Midbrain (tissue), 1 donor: ENCODE measurements at places on chromosomes 1 and 21.

GRCh38 chr1:147171399-147172167, 687 bp downstream of the PRKAB2 start:
- peak; percentile 41 for DNase-seq

DNA sequence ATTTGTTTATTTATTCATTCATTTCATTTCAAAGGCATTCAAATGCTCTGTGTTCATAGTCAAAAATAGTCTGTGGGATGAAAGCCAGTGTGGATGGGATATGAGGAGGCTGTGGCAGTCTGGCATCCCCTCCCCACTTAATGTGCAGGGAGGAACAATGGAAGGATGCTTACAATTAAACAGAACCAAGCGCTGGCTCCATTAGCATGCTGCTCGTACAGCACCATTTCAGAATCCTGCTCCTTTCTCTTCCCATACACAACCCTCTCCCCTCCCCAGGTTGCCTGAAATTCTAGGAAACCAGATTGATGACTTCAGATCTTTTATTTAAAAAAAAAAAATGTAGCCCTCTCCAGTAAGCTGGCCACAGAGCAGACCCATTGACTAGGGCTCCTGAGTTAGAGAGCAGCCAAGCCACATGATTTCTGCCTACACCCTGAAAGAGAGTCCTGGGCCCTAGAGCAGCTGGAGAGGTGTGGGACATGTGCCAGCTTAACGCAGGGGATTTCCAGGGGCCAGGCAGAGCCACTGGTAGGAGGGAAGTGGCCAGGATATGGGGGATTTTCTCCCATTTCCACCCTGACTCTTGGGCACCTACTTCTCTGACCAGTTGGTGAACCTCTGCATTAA, 205.2 kb downstream of the ASTN1 start:
- DNase-seq = no peak

- no peak for DNase-seq
Measured at GRCh38 chr1:150392627-150393026, 28.7 kb downstream of the RPRD2 start.

GRCh38 chr1:241323514-241324195, 33.4 kb downstream of the RGS7 start:
- no peak for DNase-seq

GRCh38 chr1:31368611-31369107, 4.2 kb downstream of the FABP3 start:
- DNase-seq = no peak

DNA sequence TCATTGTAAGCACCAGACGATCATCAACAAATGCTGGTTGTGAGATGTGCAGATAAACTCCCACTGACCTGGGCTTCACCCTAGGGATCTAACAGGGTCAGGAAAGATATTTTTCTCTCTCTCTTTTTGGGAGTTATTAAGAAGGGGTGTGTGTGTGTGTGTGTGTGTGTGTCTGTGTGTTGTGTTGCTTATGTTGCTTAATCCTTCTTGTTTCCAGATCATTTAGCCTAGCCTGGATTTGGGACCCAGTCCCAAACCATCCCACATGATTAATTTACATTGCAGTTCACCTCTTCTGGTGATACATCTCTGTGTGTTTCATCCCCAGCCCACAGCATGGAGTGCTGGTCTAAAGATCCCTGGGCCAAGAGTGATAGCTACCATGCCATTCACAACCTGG, 122.8 kb upstream of the IPO9 start:
- no peak for DNase-seq

- DNase-seq = no peak
Measured at GRCh38 chr1:8667869-8668594, 149.4 kb downstream of the RERE start.

DNA sequence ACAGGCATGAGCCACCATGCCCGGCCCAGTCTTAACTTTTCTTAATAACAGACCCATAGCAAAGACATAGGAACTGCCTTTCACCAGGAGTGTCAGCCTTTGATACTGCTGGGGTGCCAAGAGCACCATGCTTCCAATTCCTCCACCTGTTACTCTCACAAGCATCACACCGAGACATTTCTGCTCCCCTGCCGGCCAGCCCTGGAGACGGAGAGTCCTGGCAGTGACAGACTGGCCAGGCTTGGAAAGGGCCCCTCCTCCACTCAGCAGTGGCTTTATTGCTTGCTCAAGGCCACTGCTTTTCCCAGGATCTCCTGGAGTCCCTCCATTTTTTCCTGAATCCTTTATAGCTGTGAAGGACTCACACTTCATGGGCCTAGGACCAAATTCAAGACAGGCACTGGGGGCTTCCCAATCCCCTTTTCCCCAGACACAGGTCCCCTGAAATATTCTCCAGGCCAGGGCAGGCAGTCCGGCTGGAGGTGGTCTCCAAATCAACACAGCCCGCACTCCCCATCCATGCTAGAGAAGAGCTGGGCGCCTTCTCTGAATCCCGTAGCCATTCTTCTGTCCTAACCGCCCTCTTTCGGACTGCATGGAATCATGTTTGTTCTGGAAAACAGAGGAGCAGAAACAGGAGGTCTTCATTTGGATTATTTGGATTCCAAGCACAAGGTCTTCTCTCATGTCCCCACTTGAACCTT, 25.5 kb upstream of the PTPRF start:
- DNase-seq = no peak

DNA sequence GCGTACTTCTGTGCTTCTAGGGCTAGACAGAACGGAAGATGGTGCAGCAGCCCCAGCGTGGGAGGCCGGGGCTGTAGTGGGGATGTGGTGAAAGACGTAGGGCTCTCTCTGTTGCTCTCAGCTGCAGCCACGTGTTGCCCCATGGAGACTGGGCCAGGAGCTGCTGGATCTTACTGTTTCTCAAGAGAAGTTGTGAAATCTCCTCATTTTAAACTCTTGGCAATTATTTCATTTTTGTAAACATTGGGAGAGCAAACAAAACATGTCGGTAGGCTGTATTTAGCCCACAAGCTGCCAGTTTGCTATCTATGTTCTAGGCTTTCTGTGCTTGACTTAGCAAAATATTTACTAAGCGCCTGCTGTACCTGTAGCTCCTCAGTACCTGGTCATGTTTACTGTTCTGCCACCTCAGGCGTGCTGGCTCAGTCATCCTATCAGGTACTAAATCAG, 15.9 kb upstream of the ELOA start:
- peak; percentile 6 for DNase-seq

DNA sequence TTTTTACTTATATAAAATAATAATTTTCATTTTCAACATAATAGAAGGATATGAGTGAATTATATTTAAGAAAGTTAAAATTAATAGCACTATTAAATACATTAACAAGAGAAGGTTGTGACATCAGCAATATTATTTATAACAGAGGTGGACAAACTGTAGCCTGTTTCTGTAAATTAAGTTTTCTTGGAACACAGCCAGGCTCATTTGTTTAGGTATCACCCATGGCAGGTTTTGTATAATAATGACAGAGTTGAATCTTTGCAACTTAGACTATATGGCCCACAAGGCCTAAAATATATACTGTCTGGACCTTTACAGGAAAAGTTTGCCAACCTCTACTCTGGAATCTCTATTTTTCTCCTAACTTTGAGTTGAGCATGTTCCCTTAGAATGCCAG, 42.8 kb upstream of the CACYBP start:
- no peak for DNase-seq

DNA sequence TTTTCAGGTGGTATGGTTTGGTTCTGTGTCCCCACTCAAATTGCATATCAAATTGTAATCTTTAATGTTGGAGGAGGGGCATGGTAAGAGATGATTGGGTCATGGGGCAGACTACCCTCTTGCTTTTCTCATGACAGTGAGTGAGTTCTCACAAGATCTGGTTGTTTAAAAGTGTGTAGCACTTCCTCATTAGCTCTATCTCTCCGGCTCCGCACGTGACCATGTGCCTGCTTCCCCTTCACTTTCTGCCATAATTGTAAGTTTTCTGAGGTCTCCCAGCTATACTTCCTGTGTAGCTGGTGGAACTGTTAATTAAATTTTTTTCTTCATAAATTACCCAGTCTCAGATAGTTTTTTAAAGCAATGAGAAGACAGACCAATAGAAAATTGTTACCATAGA, 843.2 kb downstream of the AMY1C start:
- no peak for DNase-seq

GRCh38 chr1:26281971-26282370, 2.1 kb downstream of the SH3BGRL3 start:
- no peak for DNase-seq

GRCh38 chr1:51727366-51727765, 110.5 kb downstream of the OSBPL9 start:
- no peak for DNase-seq

DNA sequence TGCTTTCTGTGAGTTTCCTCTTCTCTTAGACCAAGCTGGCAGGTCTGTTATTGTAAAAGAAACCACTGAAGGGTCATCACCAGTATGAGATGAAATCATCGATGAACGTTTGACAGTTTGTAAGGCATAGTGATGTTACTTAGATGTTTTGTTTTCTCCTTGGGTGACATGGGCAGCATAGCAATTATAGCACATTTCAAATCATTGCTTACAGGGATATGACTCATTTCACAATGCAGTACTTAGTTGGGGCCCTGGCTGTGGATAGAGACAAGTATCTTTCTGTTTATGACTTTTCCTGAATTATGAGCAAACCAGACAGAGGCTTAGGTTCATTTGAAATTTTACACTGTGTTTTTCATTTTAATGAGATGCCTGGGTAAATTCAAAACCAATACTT, 313.0 kb downstream of the RWDD3 start:
- no peak for DNase-seq

DNA sequence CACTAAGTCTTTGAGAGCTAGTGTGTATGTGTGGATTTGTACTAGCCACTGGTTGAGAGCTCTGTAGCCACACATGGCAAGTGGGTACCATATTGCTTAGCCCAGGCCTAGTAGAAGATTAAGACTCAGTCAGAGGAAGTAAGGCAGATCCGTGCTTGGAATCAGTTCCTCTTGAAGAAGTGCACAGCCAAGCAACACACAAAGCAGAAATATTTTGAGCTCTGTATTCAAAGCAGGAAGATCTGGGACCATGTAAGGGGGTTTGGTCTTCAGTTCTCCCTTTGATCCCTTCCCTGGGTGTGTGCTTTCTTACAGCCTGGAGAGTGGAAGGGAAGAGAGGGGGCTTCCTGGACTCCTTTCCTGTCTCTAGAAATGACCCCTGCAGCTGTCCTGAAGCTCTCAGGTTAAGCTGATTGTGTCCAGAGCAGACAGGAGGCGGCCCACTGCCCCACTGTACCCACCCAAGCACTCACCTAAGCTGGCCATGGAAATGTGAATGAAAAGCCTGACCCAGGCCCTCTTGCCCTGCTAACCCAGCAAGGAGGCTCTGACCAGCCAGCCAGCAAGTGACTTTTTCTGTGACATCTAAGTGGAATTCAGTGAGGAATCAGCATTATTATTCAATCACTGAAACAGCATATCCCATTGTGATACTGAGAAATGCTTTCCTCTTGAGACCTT, 3.6 kb downstream of the ETS2 start:
- no peak for DNase-seq

DNA sequence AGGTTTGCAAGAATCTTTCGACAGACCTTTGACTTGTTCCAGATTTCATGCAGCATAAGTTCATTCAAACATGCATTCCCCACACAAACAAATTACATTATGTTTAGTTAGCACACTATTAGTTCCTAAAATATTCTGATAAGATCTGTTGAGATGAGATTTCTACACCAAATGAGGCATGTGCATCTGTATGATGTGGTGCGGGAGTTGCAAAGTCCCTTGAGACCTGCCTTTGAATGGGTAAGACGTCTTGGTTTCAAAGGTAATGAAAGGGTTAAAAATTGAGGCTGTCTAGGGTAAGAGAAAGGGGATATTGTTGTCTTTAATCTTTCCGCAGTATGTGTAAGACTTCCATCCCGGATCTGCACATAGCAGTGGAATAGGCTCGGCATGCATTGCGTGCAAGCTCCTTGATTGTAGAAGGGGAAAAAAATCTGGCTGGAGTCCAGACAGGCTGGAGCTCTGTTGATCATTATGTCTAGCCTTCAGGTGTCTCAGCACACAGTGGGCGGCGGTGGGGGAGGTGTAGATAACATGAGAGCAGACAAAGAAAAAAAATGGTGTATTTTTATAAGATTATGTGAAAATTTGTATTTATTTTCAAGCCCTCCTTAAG, 296.6 kb downstream of the PTPRC start:
- DNase-seq = peak; percentile 69

- no peak for DNase-seq
Measured at GRCh38 chr1:116096013-116096618, 15.1 kb upstream of the MAB21L3 start.

DNA sequence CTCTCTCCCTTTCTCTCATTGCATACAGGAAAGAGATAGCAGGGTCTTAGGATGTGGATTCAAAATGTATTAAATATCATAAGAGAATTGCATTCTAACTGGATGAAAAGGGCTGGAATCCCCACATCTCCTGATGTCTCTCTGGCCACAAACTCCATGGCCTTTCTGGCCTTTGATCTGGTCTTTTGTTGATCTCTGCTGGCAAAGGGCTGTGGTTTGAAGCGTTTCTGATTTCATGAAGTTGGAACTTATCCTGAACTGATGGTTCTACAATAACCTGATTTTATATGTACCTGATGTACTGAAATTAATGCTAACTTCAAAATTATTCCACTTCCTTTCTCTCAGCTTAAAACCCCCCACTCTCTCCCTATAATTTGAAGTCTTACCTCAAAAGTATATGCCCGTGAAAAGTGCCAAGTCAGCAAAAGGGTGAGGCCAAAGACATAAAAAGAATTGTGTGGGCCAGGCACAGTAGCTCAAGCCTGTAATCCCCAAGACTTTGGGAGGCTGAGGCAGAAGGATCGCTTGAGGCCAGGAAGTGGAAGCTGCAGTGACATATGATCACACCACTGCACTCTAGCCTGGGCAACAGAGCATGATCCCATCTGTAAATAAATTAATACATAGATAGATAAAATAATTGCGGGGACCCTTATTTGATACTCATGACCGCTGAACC, 6.4 kb upstream of the KIF14 start:
- no peak for DNase-seq

DNA sequence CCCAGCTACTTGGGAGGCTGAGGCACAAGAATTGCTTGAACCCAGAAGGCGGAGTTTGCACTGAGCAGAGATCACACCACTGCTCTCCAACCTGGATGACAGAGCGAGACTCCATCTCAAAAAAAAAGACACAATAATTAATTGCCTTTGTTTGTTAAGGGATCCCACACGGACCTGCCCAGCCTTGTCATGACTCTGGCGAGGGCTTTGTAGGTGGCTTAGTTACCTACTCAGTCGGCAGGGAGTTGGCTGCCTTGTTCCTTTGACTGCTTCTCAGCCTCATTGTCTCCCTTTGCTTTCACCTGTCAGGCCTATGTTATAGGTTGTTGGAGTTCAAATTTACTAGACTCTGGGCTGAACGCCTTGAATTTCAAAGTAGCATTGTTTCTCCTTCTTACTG, 82.0 kb downstream of the UBE4B start:
- DNase-seq = no peak

DNA sequence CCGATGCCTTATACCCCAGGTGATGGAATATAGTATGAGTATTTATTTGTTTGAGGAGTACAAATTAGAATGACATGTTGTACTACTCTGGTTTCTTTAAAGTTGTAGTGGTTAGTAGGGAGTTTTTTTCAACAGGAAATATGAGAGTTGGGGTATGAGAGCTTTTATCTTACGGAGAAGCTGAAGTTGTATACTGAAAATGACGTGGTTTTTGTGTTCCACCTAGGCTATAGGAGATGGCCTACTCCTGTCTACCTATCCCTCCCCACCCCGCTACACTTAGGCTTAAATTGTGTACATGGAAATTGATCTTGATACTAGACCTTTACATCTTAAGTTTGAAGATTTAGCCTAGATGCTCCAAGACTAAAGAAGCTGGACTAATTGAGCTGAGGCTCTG, 6.8 kb upstream of the HAX1 start:
- no peak for DNase-seq

- DNase-seq = no peak
Measured at GRCh38 chr1:98478121-98478520, 183.4 kb upstream of the SNX7 start.

- no peak for DNase-seq
Measured at GRCh38 chr1:97875996-97876395, 44.8 kb downstream of the DPYD start.
